ENCODE measurements at places on chromosomes 13 and 19.

DNA sequence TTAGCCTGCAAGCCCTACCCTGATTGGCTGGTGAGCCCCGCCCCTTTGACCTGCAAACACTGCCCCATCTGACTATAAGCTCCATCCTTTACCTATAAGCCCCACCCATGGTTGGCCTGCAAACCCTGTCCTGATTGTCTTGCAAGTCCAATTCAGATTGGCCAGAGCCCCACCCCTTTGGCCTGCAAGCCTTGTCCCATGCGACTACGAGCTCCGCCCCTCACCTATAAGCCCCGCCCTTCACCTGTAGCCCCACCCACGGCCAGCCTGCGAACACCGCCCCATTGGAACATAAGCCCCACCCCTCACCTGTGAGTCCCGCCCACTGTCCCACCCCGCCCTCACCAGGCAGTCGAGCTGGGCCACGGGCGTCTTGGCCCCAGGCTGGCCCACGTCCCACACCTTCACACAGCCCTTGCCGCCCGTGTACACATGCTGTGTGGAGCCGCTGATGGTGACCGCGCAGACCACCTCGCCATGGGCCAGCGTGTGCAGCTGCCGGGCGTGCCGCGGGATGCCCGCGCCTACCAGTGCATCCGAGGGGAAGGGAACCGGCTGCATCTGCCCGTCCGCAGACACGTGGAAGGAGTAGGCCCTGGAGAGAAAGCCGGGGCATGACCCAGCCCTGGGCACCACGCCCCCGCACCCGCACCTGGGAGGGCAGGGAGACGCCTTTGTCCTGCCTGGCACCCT, 22.9 kb downstream of the TLE2 start:
- no peak for DNase-seq

DNA sequence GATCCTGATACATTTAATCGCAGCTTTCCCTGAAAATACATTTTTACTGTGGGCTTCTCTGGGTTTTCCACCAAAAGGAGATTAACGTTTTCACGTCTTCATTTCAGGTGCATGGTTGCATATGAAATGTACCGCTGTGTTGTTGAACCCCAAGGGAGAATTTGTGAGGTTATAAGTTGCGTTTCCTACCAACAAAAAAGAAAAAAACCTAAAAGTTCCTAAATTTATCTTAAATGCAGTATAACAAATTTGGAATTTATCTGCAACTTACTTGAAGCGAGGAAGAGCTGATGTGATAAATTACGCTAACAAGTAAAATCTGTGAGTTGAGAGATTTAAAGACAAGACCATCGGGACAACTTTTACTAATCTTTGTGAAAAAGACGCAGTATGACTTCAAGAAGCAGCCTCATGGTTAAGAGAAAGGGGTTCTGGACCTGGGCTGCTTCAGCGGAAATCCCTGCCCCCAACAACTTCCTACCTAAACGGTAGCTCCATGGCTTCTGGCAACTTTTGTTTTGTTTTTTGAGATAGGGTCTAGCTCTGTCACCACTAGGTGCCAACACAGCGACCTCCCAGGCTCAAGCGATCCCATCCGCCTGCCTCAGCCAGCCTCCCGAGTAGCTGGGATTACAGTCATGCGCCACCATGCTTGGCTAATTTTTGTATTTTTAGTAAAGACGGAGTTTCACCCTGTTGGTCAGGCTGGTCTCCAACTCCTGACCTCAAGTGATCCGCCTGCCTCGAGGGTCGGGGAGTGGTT, 958 bp upstream of the OBI1 start:
- DNase-seq: no peak

GRCh38 chr13:94679614-94680013, 32.7 kb downstream of the SOX21 start:
- no peak for DNase-seq

DNA sequence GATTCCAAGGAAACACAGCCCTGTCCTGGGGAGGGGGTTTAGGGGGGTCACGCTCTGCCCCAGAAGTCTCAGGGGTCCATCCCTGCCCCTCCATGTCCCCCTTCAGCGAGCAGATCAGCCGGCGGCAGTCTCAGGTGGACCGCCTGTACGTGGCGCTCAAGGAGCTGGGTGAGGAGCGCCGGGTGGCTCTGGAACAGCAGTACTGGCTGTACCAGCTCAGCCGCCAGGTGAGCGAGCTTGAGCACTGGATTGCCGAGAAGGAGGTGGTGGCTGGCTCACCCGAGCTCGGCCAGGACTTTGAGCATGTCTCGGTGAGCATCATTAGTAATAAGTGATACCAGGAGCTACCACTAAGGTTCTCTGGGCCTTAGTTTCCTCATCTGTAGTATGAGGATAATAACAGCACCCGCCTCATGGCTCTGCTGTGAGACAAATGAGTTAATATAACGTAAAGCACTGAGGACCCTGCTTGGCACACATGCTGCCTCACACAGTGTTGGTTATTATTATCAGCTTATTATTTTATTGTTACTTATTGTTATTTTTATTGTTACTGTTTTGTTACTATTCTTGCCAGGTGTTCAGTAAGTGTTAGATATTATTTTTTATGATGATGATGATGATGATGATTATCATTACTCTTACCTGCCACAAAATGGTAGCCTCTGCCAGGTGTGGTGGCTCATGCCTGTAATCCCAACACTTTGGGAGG, 20.5 kb upstream of the SHKBP1 start:
- no peak for DNase-seq

DNA sequence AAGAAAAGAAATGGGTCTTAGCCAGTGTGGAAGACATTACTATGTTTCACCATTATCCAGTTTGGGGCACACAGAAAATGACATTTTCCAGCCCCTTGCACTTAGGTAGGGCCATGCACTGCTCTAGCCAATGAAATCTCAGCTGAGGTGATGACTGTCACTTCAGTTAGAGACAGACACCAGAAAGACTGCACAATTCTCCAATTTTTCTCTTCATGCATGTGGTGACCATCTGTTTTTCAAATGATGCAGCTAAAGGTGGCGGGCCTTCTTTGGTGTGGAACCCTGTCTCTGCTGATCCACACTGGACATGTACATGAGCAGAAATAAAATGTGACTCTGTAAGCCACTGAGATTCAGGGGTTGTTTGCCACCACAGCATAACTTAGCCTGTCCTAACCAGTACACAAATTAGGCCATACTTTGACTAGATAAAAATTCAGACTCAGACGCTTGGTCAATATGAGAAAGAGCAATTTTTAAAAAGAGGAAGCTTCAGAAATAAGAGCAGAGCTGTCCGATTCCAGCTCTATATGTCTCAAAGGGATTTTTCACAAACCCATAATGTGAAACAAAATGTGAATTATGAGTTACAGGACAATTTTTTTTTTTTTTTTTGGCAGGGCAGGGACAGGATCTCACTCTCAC, 6.7 kb downstream of the ZNF565 start:
- DNase-seq: no peak

GRCh38 chr13:46101484-46102254, 3.2 kb downstream of the CPB2 start:
- DNase-seq: no peak

GRCh38 chr13:64725492-64725891, 2504.6 kb downstream of the PCDH9 start:
- no peak for DNase-seq

DNA sequence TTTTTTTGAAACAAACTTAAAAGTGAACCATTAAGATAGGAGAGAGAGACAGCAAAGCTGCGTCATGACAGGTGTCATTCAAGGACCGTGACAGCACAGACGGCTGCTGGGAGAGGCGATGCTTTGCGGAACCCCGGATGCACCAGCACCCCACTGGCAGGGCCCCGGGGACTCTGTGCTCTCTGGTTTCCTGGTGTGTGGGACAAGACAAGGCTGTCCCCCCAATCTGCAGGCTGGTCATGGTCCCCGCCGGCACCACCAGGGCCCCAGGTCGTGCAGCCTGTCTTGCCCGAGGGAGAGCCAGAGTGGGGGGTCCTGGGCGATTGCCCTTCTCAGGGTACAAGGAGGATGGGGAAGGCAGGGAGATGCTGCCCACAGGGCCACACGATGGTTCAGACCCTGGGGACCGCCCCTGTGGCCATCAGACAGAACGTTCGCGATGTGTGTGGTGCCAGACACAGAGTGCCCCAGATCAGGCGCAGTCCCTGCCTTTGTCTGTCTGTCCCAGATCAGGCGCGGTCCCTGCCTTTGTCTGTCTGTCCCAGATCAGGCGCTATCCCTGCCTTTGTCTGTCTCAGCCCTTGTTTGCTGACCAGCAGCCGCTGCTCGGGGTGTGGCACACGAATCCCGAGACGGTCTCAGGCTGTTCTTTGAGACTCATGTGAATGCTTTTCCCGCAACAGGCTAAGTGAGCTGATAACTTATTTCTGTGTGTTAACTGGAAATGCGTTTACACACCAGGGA, 36.1 kb downstream of the ADPRHL1 start:
- no peak for DNase-seq

DNA sequence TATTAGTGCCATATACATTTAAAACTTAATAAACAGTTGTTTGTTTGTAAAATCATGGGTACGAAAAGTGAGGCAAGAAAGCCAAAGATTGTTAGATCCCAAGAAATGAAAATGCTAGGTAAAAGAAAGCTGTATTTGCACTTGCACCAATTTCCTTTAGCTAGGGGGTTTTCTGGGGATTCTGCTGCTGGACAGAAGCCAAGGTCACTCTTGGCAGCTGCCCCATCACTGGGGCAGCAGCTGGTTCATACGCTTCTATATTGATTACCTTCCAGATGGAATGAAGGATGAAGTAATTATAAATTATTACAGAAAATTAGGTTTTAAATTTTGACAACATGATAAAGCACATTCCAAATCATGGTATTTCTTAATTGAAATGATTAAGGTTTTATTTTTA, 127.4 kb downstream of the SLITRK5 start:
- DNase-seq: no peak

DNA sequence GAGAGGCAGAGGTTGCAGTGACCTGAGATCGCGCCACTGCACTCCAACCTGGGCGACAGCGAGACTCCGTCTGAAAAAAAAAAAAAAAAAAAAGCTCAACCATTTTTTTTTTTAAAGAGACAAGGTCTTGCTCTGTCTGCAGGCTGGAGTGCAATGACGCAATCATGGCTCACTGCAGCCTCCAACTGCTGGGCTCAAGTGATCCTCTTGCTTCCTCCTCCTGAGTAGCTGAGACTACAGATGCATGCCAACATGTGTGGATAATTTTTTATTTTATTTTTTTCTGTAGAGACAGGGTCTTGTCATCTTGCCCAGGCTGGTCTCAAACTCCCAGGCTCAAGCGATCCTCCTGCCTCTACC, 10.3 kb downstream of the EHD2 start:
- no peak for DNase-seq

GRCh38 chr13:28820099-28821051, at the start of gene MTUS2:
TSS of gene MTUS2 (plus strand) at chr13:28820339.
- no peak for DNase-seq

DNA sequence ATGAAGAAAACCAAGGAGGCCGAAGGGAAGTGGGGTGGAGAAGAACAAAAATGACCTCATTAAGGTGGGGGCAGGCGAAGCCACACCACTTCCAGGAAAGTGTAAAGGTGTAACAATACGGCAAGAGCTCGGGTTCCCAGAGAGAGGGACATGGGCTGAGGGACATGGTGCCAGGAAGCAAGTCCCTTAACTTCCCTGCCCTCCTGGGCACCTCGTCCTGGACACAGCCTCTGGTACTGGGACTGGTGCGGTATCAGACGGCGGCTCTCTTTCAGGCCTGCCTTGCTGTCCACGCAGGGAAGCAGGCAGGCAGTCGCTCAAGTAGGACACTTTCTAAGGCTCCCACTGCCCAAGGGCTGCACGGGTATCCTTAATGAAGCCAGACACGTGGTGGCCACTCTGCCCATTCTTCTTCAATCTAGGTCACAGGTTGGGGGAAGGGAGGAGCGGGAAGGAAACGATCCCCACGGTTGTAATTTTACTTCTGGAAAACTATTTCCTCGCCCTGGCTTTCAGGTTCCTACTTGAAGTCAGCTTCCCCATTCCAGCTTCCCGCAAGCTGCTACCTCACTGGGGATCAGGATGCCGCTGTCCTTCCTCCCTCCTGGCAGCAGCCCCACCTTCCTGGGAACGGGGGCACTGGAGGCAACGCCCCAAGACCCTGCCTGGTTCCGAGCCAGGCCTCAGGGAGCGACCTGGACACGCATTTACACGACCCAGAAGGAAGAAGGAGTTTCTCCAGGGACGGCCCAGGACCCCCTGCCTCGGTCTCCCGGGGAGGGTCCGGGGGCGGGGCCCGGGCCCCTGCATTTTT, 1.2 kb downstream of the AP3D1 start:
- no peak for DNase-seq
